Peyer's patch (tissue), 4 donors: ENCODE measurements at places on chromosomes 3 and 15. TPM values are rescaled to one million over a fixed set of nuclear protein-coding genes. Genes with fewer than 3 reads are reported as not detected.

EOMES gene
- total RNA-seq = not detected

CYP8B1 gene
- total RNA-seq = not detected

KBTBD8 gene
- total RNA-seq = 3.2 TPM

SCAANT1 gene
- not detected for total RNA-seq

EMC7 gene
- 29.2 TPM for total RNA-seq

GHRL gene
- total RNA-seq = 1.6 TPM
